Omental fat pad (tissue), 4 donors: ENCODE measurements at places on chromosomes 6 and 20.

DNA sequence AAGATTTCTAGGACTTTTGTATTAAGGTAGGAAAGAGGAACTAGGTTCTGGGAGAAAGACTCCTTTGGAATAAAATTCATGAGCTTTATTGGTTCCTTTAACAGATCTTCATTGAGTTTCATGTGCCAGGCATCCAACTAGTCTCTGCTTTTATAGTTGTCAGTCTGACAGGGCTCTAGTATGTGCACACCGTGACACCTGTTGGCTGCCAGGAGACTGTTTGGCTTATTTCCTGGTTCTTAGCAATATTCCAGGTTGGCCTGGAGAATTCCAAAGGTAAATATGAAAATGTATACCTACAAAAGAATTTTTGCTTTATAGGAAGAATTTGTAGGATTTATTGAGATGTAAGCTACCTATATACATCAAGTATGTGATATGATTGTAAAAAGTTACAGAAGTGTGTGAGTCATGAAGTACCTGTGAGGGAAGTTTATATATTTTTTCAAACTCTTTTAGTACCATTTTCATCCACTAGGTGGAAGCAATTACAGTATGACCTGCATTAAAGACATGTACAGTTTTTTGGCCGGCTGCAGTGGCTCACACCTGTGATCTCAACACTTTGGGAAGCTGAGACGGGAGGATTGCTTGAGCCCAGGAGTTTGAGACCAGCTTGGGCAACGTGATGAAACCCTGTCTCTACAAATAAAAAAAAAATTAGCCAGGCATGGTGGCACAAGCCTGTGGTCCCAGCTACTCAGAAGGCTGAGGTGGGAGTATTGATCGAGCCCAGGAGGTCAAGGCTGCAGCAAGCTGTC, 35.2 kb downstream of the NDUFAF5 start:
- DNase-seq: no peak

DNA sequence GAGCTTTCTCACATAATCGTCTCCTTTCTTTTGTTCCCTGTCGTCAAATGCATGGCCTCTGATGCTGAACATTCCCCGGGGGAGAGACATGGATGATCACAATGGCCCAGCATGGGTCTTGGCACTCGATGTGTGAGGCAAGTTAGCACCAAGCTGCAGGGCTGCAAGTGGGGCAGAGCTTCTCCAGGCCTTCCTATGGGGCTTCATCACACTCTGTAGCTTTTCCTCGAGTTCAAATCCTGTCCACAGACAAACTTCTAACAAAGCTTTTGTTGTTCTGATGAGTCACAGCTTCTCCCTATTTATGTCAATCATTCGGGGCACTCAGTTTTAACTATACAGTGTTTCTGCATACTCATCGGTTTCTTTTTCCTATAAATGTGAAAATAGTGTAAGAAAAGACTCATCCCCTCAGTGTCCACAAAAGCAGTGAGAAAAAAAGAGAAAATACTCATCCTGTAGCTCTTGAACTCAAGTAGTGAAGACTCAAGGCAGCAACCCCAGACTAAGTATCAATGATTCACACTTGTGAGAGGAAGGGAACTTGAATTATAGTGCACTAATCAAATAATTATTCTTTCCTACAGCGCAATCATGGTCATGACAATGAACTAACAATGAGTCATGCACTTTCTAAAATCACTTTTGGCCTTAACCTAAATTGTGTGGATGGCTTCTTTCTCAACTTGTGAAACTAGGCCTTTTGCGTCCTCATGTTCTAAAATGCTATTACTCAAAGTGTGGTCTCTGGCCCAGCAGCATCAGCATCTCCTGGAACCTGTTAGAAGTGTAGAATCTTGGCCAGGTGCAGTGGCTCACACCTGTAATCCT, 68.4 kb upstream of the NOX3 start:
- no peak for DNase-seq

GRCh38 chr6:81999826-82000225, 247.3 kb upstream of the TENT5A start:
- DNase-seq: no peak

GRCh38 chr6:52731719-52732118, 31.6 kb downstream of the GSTA2 start:
- DNase-seq: no peak

GRCh38 chr20:11136691-11137090, 462.9 kb upstream of the JAG1 start:
- DNase-seq: no peak

DNA sequence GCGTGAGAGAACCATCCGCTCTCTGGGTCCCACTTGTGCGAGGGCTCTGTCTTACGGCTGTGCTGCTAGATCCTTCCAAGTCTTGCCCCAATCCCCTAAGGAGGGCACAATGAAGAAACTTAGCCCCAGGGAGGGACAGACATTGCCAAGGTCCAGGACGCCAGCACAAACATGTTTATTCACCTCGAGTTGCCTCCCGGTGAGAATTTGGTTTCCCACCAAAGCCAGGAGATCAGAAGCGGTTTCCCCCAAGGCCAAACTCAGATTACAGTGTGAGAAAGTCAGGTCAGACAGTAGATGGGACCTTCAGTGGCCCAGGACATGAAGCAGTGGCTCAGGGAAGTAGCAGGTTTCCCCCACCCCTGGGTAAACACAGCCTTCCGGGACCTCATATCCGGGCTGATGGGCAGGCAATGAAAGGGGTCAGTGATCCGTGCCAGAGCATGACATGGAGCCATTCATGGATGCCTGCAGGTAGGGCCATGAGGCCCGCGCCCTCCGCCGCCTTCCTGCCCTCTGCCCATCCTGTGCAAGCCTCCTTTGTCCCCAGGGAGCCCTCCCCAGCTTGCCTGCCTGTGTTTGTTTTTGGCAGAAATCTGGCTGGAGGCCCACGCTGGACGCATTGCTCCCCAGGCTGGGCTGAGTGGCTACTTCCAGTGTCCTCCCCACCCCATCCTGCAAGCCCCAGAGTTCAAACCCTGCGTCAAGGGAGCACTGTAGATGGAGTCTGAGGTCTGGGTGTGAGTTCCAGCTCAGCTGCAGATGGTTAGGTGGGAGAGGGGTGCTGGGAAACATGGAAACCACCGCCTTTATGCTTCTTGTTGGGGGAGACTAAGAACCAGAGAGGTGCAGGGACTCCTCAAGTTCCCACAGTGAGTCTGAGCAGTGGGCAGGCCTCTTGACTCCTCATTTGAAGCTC, 2.0 kb downstream of the BPIFB2 start:
- no peak for DNase-seq

DNA sequence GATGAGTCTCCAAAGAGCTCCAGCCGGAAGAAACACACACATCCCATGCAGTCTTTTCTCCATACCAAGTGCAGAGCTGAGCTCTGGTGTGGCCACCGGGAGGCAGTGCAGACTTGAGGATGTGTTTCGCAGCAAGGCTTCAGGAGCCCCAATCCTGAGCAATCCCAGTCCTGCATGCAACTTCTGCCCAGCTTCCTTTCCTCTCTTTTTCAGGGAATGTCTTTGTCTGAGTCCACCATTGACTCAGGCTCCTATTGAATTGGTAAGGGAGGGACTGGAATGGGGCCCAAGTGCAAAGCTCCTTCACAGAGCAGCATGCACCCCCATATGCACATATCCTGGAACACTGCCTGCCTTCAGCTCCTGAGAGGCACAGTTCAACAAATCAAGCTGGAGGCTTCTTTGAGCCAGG, 50.5 kb upstream of the ASIP start:
- DNase-seq: no peak

GRCh38 chr6:55495277-55495676, 83.7 kb downstream of the HMGCLL1 start:
- no peak for DNase-seq
